Upper lobe of left lung (tissue), 6 donors: ENCODE measurements at places on chromosomes 16 and 17. TPM values are rescaled to one million over a fixed set of nuclear protein-coding genes. Genes with fewer than 3 reads are reported as not detected.

STX8 gene
- total RNA-seq, result 51.8 TPM

- DNase-seq, result peak; percentile 82
- peaks cover 81% of the 10 kb centered on the region for H3K36me3 ChIP-seq
- no peaks in the 10 kb centered on the region for H3K4me1 ChIP-seq
- H3K4me3 ChIP-seq, result no peak overlapping the region
- no peak overlapping the region for H3K27ac ChIP-seq
Observed at GRCh38 chr17:82257473-82257872, 16.0 kb downstream of the CSNK1D start.

DNA sequence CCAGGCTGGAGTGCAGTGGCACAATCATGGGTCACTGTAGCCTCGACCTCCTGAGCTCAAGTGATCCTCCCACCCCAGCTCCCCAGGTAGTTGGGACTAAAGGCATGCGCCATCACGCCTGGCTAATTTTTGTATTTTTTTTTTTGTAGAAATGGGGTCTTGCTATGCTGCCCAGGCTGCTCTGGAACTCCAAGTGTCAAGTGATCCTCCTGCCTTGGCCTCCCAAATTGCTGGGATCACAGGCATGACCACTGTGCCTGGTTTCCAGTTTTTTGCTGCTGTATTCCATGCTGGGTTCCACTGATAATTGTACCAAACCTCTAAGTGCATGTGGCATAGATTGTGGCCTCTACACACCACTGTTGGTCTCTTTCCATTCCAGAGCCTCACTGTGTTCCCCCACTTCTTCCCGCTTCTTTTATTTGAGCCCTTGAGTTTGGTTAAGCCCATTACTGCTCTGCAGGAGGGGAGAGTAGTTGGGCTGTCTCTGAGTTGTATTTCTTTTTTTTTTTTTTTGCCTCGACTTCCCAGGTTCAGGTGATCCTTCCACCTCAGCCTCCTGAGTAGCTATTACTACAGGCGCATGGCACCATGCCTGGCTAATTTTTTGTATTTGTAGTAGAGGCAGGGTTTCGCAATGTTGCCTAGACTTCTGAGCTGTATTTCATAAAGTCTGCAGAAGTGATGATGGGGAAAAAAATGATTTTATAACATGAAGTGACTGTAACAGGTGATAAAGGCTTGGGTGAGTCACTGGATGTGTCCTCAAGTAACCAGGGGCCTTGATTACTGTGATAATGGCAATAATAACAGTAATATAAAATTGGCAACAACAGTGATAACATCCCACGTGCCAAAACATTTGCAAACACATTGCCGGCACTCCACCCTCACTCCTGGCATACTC, 30.0 kb downstream of the EEF2K start:
- peak; percentile 44 for DNase-seq
- H3K27me3 ChIP-seq, result no peaks in the 10 kb centered on the region
- no peak overlapping the region for H3K4me3 ChIP-seq

GRCh38 chr17:1498233-1498632, 5.7 kb upstream of the MYO1C start:
- peak overlapping the region; percentile 30 for H3K27ac ChIP-seq
- peaks cover 21% of the 10 kb centered on the region for H3K4me1 ChIP-seq
- H3K4me3 ChIP-seq, result no peak overlapping the region
- no peak for DNase-seq
- no peaks in the 10 kb centered on the region for H3K27me3 ChIP-seq
- peaks cover 63% of the 10 kb centered on the region for H3K36me3 ChIP-seq

KRTAP9-2 gene
- not detected for total RNA-seq

DNA sequence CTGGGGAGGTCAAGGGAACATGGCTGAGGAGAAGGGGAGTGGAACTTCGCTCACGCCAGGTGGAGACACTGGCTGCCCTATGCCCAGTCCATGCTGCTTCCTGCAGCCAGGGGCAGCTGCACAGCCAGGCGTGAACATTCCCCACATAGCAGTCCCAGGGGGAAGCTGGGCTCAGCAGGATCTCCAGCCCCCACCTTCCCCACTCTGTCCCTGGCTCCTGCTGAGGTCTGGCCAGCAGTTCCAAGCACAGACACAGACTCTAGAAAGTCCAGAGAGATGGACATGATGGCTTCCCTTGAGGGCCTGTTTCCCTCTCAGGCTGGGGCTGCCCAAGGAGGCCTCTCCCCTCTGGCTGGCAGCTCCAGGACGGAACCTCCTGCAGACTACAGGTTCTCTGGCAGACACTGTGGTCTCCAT, 9.3 kb downstream of the JUP start:
- DNase-seq, result no peak
- H3K36me3 ChIP-seq, result no peaks in the 10 kb centered on the region
- no peak overlapping the region for H3K4me3 ChIP-seq

GRCh38 chr17:41393294-41393693, 4.1 kb downstream of the KRT31 start:
- no peak overlapping the region for H3K27ac ChIP-seq
- H3K4me3 ChIP-seq, result no peak overlapping the region
- no peaks in the 10 kb centered on the region for H3K4me1 ChIP-seq

- H3K4me1 ChIP-seq, result peaks cover 5% of the 10 kb centered on the region
- H3K4me3 ChIP-seq, result no peak overlapping the region
- H3K27me3 ChIP-seq, result no peaks in the 10 kb centered on the region
- H3K27ac ChIP-seq, result no peak overlapping the region
Observed at GRCh38 chr16:57600048-57600835, 28.2 kb upstream of the ADGRG1 start.

CENPX gene
- total RNA-seq, result 46.2 TPM

DNA sequence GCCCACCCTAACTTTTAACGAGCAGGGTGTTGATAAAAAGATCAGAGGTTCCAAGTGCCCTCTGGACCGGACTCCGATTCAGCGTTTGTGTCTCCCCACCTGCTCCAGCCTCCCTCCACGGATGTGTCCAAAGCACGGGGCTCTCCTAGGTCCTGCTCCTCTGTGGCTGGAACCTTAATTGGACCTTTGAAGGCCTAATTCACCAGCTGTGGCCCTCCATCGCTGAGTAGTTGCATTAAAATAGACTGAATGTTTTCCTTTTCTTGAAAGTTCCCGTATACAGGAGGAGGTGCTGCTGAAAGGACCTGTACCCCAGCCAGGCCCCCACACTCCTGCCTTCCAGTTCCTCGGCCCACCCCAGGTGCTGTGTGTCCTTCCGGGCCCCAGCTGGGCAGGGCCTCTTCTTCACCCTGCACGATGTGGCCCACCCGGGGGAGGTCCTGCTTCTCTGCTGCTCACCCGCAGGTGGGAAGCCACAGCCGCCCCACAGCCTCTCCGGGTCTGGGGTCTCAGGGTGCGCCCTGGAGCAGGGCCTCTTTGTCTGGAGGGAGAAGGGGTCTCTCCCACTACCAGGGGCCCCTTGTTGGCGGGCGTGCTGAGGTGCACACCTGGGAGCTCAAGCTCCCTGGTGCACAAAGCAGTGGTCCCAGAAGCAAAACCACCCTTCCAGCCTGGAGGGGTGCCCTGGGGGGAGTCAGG, 1.3 kb upstream of the CACNA1H start:
- H3K4me1 ChIP-seq, result peaks cover 15% of the 10 kb centered on the region
- no peaks in the 10 kb centered on the region for H3K36me3 ChIP-seq
- no peak overlapping the region for H3K27ac ChIP-seq
- peaks cover 39% of the 10 kb centered on the region for H3K27me3 ChIP-seq
- no peak for DNase-seq

GRCh38 chr17:41617698-41618097, 5.1 kb upstream of the KRT16 start:
- DNase-seq, result no peak
- no peaks in the 10 kb centered on the region for H3K36me3 ChIP-seq
- no peaks in the 10 kb centered on the region for H3K27me3 ChIP-seq
- H3K4me1 ChIP-seq, result no peaks in the 10 kb centered on the region
- H3K4me3 ChIP-seq, result no peak overlapping the region

DNA sequence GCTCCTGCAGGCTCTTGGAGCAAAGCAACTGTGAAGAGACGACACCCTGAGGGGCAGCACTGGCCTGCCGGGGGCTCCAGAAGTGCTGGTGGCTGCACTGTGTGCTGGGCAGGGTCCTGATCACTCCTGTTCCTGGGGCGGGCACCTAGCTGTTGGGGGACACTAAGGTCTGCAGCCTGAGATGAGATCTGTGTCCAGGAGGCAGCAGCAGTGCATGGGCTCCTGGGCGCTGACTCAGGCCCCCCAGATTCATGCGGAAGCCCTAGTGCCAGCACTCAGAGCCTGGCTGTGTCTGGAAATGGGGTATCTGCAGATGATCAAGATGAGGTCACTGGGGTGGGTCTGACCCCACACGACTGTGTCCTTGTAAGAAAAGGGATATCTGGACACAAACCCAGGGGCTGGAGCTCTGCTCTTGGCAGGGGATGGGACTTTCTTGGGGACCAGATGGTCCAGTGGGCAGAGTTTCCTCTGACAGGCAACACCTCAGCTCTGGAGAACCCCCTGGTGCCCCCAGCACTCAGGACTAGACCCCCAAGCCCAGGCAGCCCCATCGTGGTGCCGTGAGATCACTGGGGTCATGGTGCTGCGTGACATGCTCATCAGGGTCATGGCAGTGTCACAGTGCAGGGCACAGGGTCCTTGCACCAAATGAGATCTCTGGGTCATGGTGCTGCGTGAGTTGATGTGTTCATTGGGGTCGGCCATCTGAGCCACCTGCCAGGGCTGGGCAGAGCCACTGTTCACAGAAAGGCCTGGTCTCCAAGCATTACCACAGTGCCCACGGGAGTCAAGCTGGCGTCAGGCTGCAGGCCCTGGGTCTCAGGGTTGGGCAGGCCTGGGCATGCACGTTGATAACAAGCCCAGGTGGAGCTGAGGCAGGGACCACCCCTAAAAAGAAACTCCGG, 9.5 kb downstream of the FAAP100 start:
- H3K27ac ChIP-seq, result no peak overlapping the region
- peaks cover 3% of the 10 kb centered on the region for H3K27me3 ChIP-seq
- peaks cover 86% of the 10 kb centered on the region for H3K36me3 ChIP-seq
- H3K4me3 ChIP-seq, result no peak overlapping the region

ZNF423 gene
- 10.7 TPM for total RNA-seq

- H3K27ac ChIP-seq, result peak within 1 kb of the TSS; percentile 73
- peak within 1 kb of the TSS; percentile 48 for H3K4me3 ChIP-seq
- H3K27me3 ChIP-seq, result no peaks in the 10 kb centered on the region
- H3K4me1 ChIP-seq, result peaks cover 3% of the 10 kb centered on the region
Observed at GRCh38 chr17:35448214-35448898, at the start of gene SLFN13. Gene SLFN13, minus strand, starts transcription at chr17:35448766. Its CDS starts 3,086 bp downstream, at chr17:35445680.

TBC1D3 gene
- not detected for total RNA-seq

- H3K4me3 ChIP-seq, result peak overlapping the region; percentile 98
- DNase-seq, result peak; percentile 27
- H3K27me3 ChIP-seq, result no peaks in the 10 kb centered on the region
- H3K36me3 ChIP-seq, result no peaks in the 10 kb centered on the region
Observed at GRCh38 chr17:29930409-29931010, 482 bp upstream of the SSH2 start.

WNT9B gene
- 8.3 TPM for total RNA-seq

NUBP1 gene
- 40.3 TPM for total RNA-seq

- H3K27me3 ChIP-seq, result no peaks in the 10 kb centered on the region
- no peak for DNase-seq
- peaks cover 7% of the 10 kb centered on the region for H3K4me1 ChIP-seq
- no peaks in the 10 kb centered on the region for H3K36me3 ChIP-seq
- no peak overlapping the region for H3K27ac ChIP-seq
Observed at GRCh38 chr16:67814567-67814966, 7.9 kb downstream of the TSNAXIP1 start.

- H3K36me3 ChIP-seq, result no peaks in the 10 kb centered on the region
- H3K27me3 ChIP-seq, result no peaks in the 10 kb centered on the region
- no peak overlapping the region for H3K4me3 ChIP-seq
- DNase-seq, result no peak
- peaks cover 8% of the 10 kb centered on the region for H3K4me1 ChIP-seq
- no peak overlapping the region for H3K27ac ChIP-seq
Observed at GRCh38 chr17:37848690-37849616, 75.3 kb upstream of the TBC1D3K start.

PLA2G10 gene
- total RNA-seq, result 4.2 TPM

OTOP3 gene
- not detected for total RNA-seq

- H3K27me3 ChIP-seq, result no peaks in the 10 kb centered on the region
- DNase-seq, result no peak
- no peaks in the 10 kb centered on the region for H3K36me3 ChIP-seq
Observed at GRCh38 chr16:9409560-9410493, 318.4 kb downstream of the HAPSTR1 start.

GRCh38 chr17:48177816-48178215, 70.2 kb downstream of the SNX11 start:
- no peak for DNase-seq
- H3K27ac ChIP-seq, result no peak overlapping the region
- H3K4me1 ChIP-seq, result no peaks in the 10 kb centered on the region
- no peaks in the 10 kb centered on the region for H3K36me3 ChIP-seq
- H3K4me3 ChIP-seq, result no peak overlapping the region

DNA sequence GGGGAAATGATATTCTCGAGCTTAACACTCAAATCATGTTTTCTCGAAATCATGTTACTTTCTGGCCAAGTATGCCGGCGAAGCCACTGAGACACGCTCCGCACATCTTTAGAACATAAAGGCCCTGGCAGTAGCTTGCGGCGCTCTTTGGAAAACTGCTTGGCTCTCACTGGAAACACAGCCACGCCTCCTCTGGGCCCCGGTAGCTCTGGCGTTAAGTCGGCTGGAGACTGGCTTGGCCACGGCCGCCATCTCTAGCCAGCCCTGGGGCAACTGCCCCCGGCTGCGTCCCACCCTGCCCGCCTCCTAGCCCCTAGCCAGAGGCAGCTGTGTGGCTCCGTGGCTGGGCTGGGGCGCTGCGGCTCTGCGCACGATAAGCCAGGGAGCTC, 9.2 kb upstream of the BAIAP2 start:
- peak overlapping the region; percentile 34 for H3K27ac ChIP-seq
- no peaks in the 10 kb centered on the region for H3K36me3 ChIP-seq
- no peaks in the 10 kb centered on the region for H3K27me3 ChIP-seq

GRCh38 chr16:5296176-5296575, 198.6 kb upstream of the EEF2KMT start:
- H3K4me1 ChIP-seq, result no peaks in the 10 kb centered on the region
- no peak for DNase-seq

GRCh38 chr17:44829523-44830358, at the start of gene GJC1:
Gene GJC1, minus strand, starts transcription at chr17:44830287. Its CDS starts 24,470 bp downstream, at chr17:44805817.
- no peaks in the 10 kb centered on the region for H3K36me3 ChIP-seq
- H3K4me1 ChIP-seq, result peaks cover 9% of the 10 kb centered on the region
- peak within 1 kb of the TSS; percentile 79 for H3K27ac ChIP-seq
- peaks cover 33% of the 10 kb centered on the region for H3K27me3 ChIP-seq
- peak; percentile 86 for DNase-seq

DNA sequence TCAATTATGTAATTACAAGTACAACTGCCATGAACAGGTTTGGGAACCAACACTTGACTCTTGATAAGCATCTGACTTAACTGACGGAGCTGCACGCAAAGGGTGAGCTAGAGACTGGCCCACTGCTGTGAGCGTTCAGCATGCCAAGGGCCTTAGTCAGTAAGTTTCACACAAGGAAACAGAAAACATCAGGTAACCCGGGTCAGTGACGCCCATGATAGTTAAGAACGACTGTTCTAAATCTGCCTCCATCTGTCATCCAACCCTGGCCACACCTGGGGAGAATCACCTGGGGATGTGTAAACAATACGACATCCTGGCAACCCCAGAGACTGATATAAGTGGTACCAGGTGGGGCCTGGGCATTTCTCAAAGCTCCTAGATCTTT, 12.3 kb downstream of the SMIM5 start:
- DNase-seq, result peak; percentile 93
- H3K4me1 ChIP-seq, result peaks cover 16% of the 10 kb centered on the region
- H3K27me3 ChIP-seq, result no peaks in the 10 kb centered on the region
- no peak overlapping the region for H3K4me3 ChIP-seq

- no peak overlapping the region for H3K4me3 ChIP-seq
- no peak for DNase-seq
- peaks cover 3% of the 10 kb centered on the region for H3K4me1 ChIP-seq
Observed at GRCh38 chr17:78904371-78904770, 1.4 kb upstream of the CEP295NL start.

GPR142 gene
- total RNA-seq, result not detected
